ENCODE measurements at places on chromosomes 3 and 15.

- DNase-seq: peak; percentile 69
These were observed 948.2 kb upstream of the CFAP20DC start for GRCh38 chr3:59998058-59998457.

DNA sequence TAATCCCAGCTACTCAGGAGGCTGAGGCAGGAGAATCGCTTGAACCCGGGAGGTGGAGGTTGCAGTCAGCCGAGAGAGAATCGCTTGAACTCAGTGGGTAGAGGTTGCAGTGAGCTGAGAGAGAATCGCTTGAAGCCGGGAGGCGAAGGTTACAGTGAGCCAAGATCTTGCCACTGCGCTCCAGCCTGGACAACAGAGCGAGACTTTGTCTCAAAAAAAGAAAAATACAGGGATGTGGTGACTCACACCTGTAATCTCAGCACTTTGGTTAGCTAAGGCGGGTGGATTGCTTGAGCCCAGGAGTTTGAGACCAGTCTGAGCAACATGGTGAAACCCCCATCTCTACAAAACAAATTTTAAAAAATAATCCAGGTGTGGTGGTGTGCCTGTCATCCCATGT is 26.8 kb downstream of the UBE2E1 start:
- no peak for DNase-seq

GRCh38 chr15:56099311-56099710 is 105.9 kb upstream of the NEDD4 start:
- DNase-seq: no peak

- no peak for DNase-seq
These were observed 28.2 kb upstream of the GBE1 start for GRCh38 chr3:81789691-81790090.

- no peak for DNase-seq
These were observed 235.8 kb upstream of the TMCO5A start for GRCh38 chr15:37698679-37699078.

DNA sequence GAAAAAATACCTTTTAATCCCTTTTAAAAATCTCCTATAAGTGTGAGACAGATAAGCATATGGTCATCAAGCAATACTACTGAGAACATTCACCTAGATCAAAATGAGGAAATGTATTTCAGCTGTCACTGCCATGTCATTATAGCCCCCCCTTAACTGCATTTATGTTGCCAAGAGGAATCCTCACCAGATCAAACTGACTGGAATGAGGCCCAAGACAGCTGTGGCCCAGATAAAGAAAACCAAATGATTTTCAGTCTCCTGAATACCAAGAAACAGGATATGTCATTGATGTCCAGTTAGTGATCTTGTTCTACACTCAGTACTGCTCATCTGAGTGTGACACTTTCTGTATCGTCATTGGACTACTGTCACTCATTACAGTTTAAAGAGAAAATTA is 35.1 kb upstream of the CPB1 start:
- DNase-seq: no peak

All from HAP-1 (cell line).